RKO (cell line): ENCODE measurements at places on chromosomes 13 and 19.

GRCh38 chr19:4012092-4012974, 4.8 kb downstream of the PIAS4 start:
- DNase-seq = no peak

- no peak for DNase-seq
Measured at GRCh38 chr19:37896180-37896579, 10.2 kb downstream of the WDR87 start.

GRCh38 chr13:53788286-53788685, 759.7 kb downstream of the OLFM4 start:
- DNase-seq = no peak

GRCh38 chr13:42495751-42496150, 78.2 kb upstream of the TNFSF11 start:
- no peak for DNase-seq

DNA sequence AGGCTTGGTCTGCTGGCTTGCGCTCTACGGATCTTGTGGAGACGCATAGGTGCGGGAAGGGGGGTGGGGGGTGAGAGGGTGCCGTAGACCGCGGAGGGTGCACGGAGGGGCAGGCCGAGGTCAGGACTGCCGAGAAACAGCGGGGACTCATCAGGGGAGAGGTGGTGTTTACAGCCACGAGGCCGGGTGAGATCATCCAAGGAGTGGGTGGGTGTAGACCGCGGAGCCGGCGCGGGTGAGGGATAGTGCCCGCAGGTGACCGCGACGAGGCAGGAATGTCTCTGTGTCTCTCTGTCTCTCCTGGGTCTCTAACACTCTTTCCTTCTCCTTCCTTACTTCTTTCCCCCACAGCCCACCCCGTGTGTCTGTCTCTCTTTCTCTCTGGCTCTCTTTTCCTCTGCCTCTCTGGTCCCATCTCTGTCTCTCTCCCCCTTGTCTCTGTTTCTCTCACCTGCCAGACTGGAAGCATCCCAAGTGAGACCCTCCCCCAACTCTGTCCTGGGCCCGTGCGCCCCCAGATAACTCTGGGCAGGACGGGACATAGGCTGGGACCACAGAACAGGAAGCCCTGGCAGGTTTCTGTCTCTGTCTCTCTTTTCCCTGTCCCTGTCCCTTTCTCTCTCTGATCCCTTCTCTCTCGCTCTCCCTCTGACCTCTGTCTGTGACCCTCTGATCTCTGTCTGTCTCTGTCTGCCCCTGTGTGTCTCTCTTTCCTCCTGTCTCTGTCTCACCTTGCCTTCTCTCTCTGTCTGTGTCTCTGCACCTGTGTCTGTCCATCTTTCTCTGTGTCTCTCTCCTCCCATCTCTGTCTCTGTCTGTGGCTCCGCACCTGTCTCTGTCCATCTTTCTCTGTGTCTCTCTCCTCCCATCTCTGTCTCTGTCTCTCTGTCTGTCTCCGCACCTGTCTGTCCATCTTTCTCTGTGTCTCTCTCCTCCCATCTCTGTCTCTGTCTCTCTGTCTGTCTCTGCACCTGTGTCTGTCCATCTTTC, 1.8 kb upstream of the KLK4 start:
- DNase-seq = no peak

DNA sequence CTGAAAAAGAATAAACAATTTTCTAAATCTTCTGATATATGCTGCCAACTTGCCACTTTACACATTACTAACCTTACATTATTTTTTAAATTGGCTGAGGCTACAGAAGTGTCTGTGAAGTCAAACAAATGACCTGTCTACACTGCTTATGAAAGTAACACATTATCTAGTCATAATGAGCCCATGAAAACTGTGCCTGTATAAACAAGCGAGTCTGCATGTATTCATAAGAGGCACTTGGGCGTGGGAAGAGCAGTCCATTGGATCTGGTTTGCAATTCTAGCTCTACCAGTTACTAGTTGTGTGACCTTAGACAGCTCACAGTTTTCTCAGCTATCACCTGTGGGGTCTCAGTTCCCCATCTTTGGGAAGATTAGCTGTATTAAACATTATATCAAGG, 3.1 kb downstream of the VPS36 start:
- DNase-seq = no peak

- no peak for DNase-seq
Measured at GRCh38 chr19:19064811-19065745, 1.3 kb downstream of the SLC25A42 start.

- no peak for DNase-seq
Measured at GRCh38 chr13:66634384-66634783, 595.8 kb downstream of the PCDH9 start.

GRCh38 chr13:92670096-92670495, 556.5 kb upstream of the GPC6 start:
- no peak for DNase-seq

DNA sequence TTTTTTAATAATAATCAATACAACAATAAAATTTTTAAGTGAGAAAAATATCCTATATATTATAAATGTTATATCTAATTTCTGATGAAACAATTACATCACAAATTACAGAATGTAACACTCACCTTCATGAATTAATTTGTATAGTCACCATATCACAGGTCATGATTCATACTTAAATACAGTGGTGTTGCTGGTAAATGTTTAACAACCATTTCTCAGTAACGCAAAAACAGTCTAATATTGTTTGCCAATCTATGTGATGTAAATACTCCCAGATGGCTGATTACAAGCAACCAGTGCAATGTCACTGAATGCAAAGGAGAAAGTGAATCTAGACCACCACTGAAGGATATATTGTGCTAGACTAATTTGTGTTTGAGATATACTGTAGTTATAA, 97.5 kb downstream of the DIAPH3 start:
- no peak for DNase-seq
